Neural progenitor cell (in vitro differentiated cells): ENCODE measurements at places on chromosomes 3 and 15. TPM values are rescaled to one million over a fixed set of nuclear protein-coding genes. Genes with fewer than 3 reads are reported as not detected.
A peak's percentile ranks its signal among the peaks of the same experiment; 100 is the strongest.

DNA sequence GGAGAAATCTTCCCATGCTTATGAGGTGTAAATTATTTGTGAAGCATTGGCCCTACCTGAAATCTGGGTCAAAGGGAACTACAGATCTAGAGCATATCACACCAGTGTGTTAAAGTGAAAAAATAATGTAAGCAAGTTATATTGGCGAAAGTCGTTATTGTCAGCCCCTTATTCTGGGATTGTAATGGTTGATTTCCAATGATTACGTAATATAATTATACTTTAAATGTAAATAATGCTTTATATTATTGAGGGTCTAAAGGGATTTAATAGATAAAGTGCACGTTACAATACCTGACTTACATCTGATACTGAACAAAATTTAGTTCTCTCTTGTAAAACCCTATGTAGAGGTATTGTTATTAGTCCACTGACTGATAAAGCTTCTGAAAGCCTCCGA lies 101.2 kb downstream of the NEO1 start:
- no peak overlapping the region for H3K27ac ChIP-seq
- no peaks in the 10 kb centered on the region for H3K4me1 ChIP-seq
- peaks cover 4% of the 10 kb centered on the region for H3K36me3 ChIP-seq
- no peaks in the 10 kb centered on the region for H3K27me3 ChIP-seq
- no peak for DNase-seq

The CMTM8 gene
- 2.1 and 8.1 TPM in 2 replicates for total RNA-seq

DNA sequence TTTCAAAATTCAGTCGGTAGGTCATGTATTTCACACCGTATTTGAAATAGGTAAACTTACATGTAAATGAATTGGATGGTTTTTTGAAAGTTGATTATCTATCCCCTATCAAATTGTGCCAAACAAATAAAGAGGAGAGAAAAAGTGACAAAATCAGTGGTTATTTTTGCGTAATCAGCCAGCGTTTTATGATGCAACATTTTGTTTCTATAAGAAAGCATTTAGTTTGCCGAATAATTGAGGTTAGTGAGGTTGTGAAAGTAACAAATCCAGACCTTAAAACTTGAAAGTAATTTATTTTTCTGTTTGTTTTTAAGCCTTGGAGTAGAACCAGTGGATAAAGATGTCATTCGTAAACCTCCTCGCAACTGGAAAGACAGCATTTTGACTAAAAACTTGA lies 29.3 kb downstream of the ASTE1 start:
- H3K27me3 ChIP-seq: no peaks in the 10 kb centered on the region
- no peaks in the 10 kb centered on the region for H3K4me1 ChIP-seq
- no peak for DNase-seq
- H3K27ac ChIP-seq: no peak overlapping the region

The CATSPER2 gene
- total RNA-seq: 1.1 and 1.5 TPM in 2 replicates

GRCh38 chr3:65783117-65783516 lies 255.6 kb downstream of the MAGI1 start:
- H3K27me3 ChIP-seq: no peaks in the 10 kb centered on the region
- peaks cover 12% of the 10 kb centered on the region for H3K4me1 ChIP-seq
- no peak for DNase-seq
- H3K36me3 ChIP-seq: no peaks in the 10 kb centered on the region

GRCh38 chr3:127544192-127544802 lies 46.2 kb downstream of the TPRA1 start:
- peak; percentile 90 for DNase-seq
- no peaks in the 10 kb centered on the region for H3K36me3 ChIP-seq
- peaks cover 17% of the 10 kb centered on the region for H3K4me1 ChIP-seq
- H3K4me3 ChIP-seq: no peak overlapping the region
- H3K27me3 ChIP-seq: peaks cover 17% of the 10 kb centered on the region

DNA sequence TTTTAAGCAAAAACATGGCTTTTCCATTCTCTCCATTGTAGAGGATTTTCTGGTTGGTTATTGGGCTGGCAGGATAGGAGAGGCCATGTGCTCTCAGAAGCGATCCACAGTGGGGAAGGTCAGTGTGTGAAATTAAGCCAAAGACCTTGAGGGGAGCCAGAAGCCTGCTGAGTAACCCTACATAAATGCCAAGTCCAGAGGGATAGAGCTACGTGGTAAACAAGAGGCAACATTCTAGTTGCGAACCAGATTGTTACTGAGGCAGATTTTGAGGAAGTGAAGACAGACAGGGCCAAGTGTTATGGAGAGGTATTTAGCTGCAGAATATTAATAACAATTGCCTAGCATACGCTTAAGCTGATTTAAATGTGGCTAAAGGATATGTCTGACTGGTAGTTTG lies 592.8 kb upstream of the GBE1 start:
- no peak for DNase-seq
- no peaks in the 10 kb centered on the region for H3K4me1 ChIP-seq
- H3K27ac ChIP-seq: no peak overlapping the region
- H3K27me3 ChIP-seq: no peaks in the 10 kb centered on the region
- no peaks in the 10 kb centered on the region for H3K36me3 ChIP-seq

The STRC gene
- total RNA-seq: 0.09 and 1.7 TPM in 2 replicates

GRCh38 chr3:181921220-181921619 lies 209.5 kb downstream of the SOX2 start:
- no peak for DNase-seq
- H3K27ac ChIP-seq: no peak overlapping the region
- peaks cover 30% of the 10 kb centered on the region for H3K4me1 ChIP-seq
- no peak overlapping the region for H3K4me3 ChIP-seq
- H3K27me3 ChIP-seq: no peaks in the 10 kb centered on the region

DNA sequence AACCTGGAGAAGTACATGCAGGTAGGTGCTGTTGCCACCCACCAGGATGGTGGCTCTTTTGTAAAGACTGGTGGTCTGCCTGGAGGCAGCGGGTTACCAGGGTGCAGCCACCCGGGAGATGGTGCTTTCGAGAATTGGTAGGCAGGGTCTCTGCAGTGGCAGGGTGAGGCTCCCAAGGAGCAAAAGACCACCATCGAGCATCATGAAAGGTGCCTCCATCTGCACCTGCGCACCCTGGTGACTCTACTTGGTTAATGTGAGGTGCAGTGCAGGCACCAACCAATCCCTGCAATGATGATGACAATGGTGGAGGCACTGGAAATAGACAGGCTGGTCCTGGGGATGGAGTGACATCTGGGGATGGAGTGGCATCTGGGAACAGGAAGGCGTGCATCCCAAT lies 236.7 kb downstream of the ADAMTS17 start:
- no peak for DNase-seq
- H3K4me1 ChIP-seq: no peaks in the 10 kb centered on the region
- H3K4me3 ChIP-seq: no peak overlapping the region
- no peaks in the 10 kb centered on the region for H3K36me3 ChIP-seq
- H3K27ac ChIP-seq: no peak overlapping the region

DNA sequence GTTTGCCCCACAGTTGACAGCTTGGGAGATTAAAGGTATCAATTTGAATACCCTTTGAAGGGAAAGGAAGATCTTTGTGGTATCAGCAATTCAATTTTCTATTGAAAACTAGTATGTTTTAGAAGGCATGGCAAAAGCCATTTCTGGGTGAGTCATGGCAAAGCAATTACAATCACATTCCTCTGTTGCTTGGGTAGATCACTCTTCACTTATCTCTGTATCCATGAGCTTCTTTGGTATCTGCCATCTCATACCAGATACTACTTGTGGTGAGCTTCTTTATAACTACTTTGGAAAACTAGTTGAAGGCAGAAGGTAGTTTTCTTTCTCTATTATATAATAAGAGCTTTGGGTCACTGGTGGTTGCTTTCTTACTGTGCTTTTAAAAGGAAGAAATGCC lies 28.3 kb upstream of the LSAMP start:
- no peak overlapping the region for H3K4me3 ChIP-seq
- no peaks in the 10 kb centered on the region for H3K27me3 ChIP-seq
- H3K27ac ChIP-seq: no peak overlapping the region
- no peak for DNase-seq
- no peaks in the 10 kb centered on the region for H3K36me3 ChIP-seq
- peaks cover 8% of the 10 kb centered on the region for H3K4me1 ChIP-seq

DNA sequence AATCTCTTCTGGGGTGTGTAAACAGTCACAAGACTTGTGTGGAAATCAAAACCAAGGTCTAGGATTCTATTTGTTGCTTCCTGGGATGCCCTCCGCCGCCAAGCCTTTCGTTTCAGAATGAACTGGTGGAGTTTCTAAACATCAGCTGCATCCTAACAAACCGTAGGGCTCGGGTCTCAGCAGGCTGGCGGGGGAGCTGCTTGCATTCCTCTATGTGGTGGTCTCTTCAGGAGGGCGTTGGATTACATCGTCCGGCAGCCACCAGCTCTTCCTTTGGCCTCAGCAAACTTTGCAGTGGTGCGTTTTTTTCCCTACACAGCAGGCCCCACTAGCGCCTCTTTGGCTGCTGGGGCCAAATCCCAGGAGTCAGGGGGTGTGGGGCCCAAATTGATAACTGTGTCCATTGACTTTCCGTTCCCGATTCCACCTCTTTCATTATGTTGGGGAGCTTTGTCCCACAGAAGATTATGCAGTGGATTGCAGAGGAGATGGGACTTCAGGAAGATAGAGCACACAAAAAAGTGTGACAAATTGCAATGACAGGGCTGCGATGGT lies 390.0 kb upstream of the NR2F2 start:
- H3K4me1 ChIP-seq: peaks cover 31% of the 10 kb centered on the region
- H3K27me3 ChIP-seq: no peaks in the 10 kb centered on the region
- H3K4me3 ChIP-seq: no peak overlapping the region
- peaks cover 3% of the 10 kb centered on the region for H3K36me3 ChIP-seq
- H3K27ac ChIP-seq: peak overlapping the region; percentile 34
- peak; percentile 81 for DNase-seq

DNA sequence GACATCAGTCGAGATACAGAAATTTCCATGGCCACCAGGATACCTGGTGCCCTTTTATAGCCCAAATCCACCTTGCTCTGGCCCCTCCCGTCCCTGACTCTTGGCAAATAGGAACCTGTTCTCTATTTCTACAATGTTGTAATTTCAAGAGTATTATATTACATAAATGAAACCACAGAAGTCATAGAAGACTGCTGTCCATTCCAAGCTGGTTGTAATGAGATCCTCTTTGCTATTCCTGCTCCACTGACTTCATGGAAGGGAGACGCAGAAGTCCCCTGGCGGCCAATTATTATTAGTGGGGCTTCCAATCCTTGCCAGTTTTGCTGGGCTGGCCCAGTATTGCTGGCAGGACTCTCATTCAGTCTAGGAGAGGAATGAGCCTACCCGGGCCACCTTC lies 26.6 kb downstream of the DCP1A start:
- no peak overlapping the region for H3K27ac ChIP-seq
- no peak for DNase-seq
- no peak overlapping the region for H3K4me3 ChIP-seq
- no peaks in the 10 kb centered on the region for H3K27me3 ChIP-seq

DNA sequence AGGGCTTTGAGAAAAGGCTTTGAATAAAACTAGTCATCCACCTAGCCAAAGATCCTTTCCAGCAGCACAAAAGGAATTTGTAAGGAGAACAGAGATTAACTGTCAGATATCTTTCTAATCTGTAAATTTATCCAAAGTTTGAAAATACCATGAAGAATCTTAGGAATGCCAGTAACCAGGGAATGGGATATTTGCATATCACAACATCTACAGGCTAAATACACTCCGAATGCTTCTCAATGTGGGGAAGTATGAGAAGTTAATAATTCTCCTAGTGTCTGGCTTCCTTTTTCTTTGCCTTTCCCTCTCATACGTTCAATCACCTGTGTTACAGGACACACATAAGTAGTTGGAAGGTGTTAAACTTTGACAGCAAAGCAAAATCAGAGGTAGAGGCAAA lies 7.8 kb downstream of the ANAPC13 start:
- peaks cover 3% of the 10 kb centered on the region for H3K4me1 ChIP-seq
- DNase-seq: no peak
- H3K27me3 ChIP-seq: no peaks in the 10 kb centered on the region
- H3K27ac ChIP-seq: no peak overlapping the region
- no peak overlapping the region for H3K4me3 ChIP-seq

The ERICH6 gene
- 0.28 TPM in 1 of 2 replicates, not detected in the other for total RNA-seq

DNA sequence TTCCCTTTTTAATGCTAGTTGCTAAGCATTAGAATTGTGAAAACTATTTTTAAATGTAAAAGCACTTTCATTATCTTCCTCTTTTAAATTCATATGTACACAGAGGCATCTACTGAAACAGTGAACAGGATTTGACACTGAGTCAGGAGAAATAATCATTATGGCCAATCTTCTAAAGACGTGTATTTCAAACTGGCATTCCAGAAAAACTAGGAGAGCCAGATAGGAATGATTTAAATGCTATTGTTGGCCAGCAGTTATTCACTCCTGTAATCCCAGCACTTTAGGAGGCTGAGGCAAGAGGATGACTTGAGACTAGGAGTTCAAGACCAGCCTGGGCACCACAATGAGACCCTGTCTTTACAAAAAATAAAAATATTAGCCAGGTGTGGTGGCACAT lies 67.6 kb upstream of the RAP2B start:
- H3K27me3 ChIP-seq: no peaks in the 10 kb centered on the region
- DNase-seq: no peak
- peaks cover 8% of the 10 kb centered on the region for H3K4me1 ChIP-seq
- H3K27ac ChIP-seq: no peak overlapping the region

- H3K36me3 ChIP-seq: no peaks in the 10 kb centered on the region
- H3K27ac ChIP-seq: no peak overlapping the region
- H3K4me1 ChIP-seq: peaks cover 7% of the 10 kb centered on the region
- no peaks in the 10 kb centered on the region for H3K27me3 ChIP-seq
- H3K4me3 ChIP-seq: no peak overlapping the region
- DNase-seq: no peak
Measured at GRCh38 chr3:45571969-45572368, 22.6 kb upstream of the LIMD1 start.

DNA sequence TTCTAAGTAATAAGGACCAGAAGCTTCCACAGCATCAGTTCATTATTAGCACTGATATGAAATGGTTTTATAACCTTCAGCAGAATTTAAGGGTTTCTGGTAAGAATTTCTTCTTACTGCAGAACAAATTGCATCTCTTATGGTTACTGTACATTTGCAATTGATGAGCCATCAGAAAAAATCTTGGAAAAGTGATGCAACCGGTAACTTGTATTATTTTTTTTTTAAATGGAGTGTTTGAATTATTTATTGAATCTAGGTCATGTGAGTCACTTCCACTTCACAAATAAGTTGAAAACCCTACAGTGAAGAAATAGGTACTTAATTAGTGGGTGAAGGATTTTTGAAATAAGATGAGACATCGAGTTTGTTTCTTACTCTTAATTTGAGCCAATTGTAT lies 786.0 kb downstream of the TUSC7 start:
- H3K4me1 ChIP-seq: no peaks in the 10 kb centered on the region
- DNase-seq: no peak
- no peak overlapping the region for H3K27ac ChIP-seq
- H3K27me3 ChIP-seq: no peaks in the 10 kb centered on the region
- H3K4me3 ChIP-seq: no peak overlapping the region

The TRIM42 gene
- not detected in 2 replicates for total RNA-seq

- peak; percentile 26 for DNase-seq
- H3K27me3 ChIP-seq: no peaks in the 10 kb centered on the region
- no peaks in the 10 kb centered on the region for H3K36me3 ChIP-seq
- peaks cover 53% of the 10 kb centered on the region for H3K4me1 ChIP-seq
Measured at GRCh38 chr3:9101286-9101685, 138.0 kb upstream of the RAD18 start.

- no peak overlapping the region for H3K27ac ChIP-seq
- H3K27me3 ChIP-seq: no peaks in the 10 kb centered on the region
- H3K36me3 ChIP-seq: no peaks in the 10 kb centered on the region
- no peak overlapping the region for H3K4me3 ChIP-seq
Measured at GRCh38 chr3:126056681-126057500, 27.0 kb downstream of the SLC41A3 start.
